Hematopoietic multipotent progenitor cell treated with erythropoietin and hydrocortisone succinate and interleukin-3 and kit ligand, for 17 days (in vitro differentiated cells): ENCODE measurements at places on chromosomes 4 and X.

DNA sequence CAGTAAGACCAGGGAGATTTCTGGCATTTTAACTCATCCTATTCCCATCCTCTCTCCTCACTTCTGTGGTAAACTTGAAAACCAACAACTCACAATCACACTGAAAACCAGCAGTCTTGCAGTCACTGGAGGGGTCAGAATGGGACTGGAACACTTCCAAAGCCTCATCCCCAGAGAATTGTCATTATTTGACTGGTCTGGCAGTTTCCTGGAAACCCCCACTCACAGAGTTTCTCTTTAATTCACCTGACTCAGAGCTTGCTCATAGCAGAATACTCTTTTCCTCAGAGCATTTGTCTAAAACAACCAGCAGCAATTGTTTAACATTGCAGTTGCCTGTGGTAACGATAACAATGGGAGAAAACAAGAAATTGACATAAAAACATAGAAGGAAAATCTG, 7.3 kb upstream of the RAB9B start:
- no peak for DNase-seq

GRCh38 chr4:140250989-140251552, 97.1 kb upstream of the MAML3 start:
- DNase-seq, result no peak

DNA sequence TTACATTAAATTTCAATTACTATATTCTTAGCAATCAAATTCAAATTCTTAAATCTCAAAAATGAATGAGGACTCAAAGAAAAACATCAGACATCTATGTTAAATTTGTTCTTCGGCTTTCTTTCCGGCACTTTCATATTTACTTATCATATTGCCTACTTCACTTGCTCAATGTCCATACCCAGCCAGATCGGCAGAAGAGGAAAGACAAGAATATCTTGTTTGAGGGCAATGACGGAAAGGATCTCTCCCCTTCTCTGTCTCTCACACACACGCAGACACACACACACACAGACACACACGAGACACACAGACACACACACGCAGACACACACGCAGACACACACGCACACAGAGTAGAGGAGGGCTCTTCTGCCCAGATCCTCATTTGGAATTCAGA, 13.2 kb upstream of the IRF2 start:
- no peak for DNase-seq

DNA sequence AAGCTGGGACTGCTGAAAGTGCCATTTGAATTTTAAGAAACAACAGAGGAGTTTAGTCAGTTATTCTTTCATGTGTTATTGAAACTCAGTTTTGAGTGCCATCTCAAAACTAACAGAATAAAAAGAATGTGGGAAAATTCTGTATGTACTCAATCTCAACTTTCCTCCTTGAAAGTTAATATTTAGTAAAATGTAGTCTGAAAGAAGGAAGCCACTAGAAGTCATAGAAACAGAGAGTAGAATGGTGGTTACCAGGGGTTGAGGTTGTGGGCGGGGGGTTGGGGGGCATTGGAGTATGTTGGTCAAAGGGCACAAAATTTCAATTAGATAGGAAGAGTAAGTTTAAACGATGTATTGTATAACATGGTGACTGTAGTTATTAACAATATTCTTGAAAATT, 628.3 kb upstream of the MAGEB2 start:
- DNase-seq, result no peak

DNA sequence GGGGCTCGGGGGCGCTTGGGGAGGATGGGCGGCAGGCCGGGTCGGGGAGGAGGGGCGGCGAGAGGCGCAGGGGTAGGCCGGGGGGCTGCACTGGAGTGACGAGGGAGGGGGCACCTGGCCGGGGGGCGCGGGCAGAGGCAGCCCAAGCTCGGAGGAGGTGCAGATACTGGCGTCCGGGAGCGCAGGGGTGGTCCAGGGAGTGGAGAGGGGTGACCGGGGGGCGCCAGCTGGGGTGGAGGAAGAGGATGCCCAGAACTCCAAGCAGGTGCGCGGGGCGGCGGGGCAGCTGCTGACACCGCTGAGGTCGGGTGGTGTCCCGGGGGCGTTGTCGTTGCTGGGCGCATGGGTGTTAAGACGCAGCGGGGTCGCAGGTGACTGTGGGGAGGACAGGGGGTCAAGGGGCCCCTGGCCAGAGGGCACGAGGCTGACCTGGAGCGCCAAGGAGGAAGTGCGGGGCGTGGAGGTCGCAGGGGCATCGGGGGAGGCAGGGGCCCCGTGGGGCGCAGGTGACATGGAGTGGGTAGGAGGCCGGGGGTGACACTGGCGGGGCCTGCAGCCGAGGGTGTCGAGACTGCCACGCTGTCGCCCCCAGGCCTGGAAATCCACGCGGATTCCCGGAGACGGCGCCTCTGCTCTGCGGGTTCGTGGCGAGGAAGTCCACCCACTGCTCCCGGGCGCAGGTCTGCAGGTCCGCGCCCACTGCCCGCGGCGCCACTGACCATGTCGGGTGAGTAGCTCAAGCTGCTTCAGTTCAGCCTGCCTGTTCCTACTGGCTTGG, 928 bp downstream of the GYG2 start:
- DNase-seq, result no peak

DNA sequence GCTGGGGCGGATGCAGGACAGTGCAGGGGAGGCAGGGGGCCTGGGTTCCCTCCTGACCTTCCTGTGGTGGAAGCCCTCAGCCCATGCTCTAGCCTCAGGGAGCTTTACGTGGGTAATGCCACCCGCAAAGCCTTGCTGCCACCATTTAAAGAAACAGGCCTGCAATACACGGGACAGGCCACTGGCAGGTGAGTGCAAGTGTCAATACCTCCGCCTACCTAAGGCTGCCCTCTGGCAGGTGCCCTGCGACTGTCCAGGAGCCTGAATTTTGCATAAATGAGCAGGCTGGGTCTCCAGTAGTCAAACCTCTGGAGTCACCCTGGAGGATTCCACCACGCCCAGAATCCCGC, 5.9 kb downstream of the CRMP1 start:
- no peak for DNase-seq

DNA sequence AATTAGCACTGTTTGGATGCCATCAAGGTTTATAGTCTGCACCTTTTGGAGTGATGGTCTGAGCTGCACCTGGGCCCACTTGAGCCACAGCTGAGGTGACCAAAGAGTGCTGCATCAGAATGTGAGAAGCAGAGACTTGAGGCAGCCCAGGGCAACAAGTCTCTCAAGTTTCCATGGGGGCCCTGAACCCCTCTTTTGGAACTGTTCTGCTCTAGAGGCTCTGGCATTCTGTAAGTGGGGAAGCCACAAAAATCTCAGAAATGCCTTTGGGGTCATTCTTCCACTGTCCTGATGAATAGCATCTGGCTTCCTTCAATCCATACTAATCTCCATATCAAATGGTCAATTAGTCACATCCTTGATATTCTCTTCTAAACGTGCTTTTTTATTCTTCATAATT, 298.4 kb upstream of the MAOA start:
- no peak for DNase-seq

DNA sequence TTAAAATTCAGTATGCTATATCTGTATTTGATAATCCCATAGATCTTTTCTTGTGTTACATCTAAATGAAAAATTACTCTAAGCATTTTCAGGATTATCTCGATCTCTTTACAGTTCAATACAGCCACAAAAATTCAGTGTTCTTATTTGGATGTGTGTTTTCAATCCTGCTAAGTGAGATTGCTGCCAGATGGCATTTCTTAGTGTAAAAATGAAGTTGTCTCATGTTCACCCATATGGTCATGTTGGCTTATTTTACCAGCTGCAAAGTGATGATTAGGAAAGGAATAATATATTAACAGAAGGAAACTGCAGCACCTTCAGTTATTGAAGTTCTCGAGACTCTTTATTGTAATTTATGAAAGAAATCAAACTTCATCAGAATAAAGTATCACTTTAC, 12.1 kb upstream of the FAM47A start:
- DNase-seq, result no peak

DNA sequence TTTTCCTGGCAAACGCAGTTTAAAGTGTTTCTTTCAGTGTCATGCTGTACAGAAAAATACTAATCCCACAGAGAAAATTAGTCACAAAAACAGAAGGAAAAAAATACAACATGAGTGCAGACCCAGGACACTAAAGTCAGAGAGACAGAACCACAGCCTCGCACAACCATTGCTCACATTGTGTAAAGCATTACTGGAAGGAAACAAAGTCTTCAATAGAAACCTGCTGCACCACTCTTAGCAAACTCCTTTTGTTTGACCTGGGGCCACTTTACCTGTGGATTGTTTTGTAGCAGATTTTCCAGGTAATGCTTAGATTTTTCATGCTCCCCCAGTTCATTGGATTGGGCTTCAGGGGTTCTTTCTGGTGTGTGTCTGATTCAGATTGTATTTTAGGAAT, 131.8 kb upstream of the TMLHE start:
- no peak for DNase-seq

DNA sequence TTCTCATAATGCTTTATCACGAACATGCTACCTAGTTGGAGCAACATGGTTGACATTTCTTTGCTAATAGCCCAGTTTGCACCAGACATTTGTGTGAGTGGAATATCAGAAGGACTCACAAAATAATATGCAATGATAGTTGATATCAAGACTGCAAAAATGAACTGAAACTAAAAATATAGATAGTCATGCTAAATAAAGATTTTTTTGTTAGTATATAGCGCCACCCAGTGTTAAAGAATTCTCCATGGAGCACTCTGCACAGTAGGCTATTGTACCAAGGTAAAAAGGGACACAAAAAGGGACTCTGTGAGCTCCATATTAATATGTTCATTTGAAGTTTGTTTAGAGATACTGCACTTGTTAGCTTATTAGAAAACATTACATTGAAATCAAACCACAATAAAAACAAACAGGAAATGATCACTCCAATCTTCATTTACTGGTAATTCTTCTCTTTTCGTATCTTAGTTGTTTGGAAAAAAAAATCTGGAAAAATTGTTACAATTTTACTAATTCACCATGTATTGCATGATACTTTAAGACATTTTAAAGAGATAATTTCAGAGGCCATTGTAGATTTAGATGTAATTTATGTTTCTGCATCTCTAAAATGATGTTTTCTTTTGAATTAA, 1509.6 kb downstream of the ADGRL3 start:
- DNase-seq, result no peak

DNA sequence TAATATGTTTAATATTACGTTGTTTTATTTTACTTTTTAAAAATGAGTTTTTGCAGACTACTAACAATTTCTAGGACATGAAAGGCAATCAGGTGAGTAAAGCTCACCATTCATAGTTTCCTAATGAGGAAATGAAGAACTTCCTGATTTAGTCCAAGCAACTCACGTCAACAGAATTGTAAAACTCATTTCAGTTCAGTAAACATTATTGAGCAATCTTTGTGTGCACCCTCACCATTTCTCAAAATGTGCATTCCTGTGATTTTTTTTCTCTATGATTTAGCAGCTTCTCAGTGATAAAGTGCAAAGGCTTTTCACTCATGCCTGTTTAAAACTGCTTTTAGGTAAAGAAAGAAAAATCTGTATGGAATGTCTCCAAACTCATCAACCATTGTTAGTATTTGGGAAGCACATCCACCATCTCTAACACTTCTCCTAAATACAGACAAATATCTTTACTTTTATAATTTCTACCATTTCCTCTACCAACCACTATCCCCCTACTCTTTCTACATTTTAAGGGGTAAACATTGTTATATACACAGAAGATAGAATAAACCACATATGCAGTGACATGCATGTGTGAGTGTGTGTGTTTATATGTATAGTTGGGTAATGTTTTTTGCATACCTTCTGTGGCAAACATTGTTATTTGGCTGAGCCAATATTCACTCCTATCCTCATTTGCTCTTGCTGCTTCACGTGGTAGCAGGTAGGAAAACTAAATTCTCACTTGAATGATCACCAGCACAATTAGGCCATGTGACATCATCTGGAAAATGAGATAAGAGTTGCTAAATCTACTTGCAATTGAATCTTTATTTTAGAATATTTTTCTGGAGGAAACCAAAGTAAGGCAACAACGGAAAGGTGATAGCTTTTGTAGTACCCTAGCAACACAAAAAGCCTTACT, 54.7 kb upstream of the PRDM8 start:
- DNase-seq, result no peak

GRCh38 chr4:15888515-15888914, 50.0 kb downstream of the FGFBP1 start:
- DNase-seq, result no peak

GRCh38 chrX:40127052-40127451, 29.3 kb upstream of the BCOR start:
- no peak for DNase-seq

DNA sequence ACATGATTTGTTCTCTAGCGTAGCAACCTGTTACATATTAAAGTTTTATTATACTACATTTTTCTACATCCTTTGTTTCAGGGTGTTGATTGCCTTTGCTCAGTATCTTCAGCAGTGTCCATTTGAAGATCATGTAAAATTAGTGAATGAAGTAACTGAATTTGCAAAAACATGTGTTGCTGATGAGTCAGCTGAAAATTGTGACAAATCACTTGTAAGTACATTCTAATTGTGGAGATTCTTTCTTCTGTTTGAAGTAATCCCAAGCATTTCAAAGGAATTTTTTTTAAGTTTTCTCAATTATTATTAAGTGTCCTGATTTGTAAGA, 2.4 kb downstream of the ALB start:
- DNase-seq, result no peak

GRCh38 chr4:32499171-32499570, 1779.0 kb downstream of the PCDH7 start:
- DNase-seq, result no peak

DNA sequence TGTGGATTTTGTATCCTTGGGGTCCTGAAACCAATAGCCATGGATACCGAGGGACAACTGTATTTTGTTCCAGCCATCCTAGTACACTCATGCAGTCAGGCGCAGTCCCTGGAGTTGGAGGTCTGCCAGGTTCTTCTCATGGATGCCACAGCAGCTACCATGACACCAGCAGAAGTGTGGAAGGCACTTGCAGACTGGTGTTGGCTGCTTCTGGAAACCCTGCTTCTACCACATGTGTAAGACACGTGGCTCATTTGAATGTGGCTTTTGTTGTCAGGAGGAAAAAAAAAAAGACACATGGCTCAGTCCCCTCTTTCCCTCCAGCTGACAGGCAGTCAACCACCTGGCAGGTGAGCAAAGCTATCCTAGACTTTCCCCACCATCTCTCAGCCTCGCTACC, 19.4 kb downstream of the DRD5 start:
- no peak for DNase-seq

- no peak for DNase-seq
These were observed 117.2 kb upstream of the FAT1 start for GRCh38 chr4:186840771-186841301.

- no peak for DNase-seq
These were observed 222.6 kb downstream of the ENOX2 start for GRCh38 chrX:130680164-130681035.

DNA sequence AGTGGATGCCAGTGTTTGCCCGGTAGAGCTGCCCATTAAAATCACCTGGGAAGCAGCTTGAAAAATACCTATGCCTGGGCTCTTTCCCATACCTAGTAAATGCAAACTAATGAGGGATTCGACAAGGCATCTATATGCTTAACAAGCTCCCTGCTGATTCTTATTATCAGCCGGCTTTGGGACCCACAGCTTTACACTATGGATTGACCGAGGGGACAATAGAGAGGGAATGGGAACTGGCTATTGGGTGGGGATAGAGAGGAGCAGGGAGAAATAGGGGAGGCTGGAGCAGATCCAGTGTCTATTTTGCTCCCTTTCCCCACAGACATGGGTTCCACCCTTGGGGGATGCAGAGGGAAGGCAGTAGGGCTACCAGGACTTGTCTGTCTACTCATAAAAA, 103.1 kb upstream of the TEX13D start:
- DNase-seq, result no peak
